ENCODE measurements at places on chromosomes 3 and 15.

GRCh38 chr3:158165730-158166129, 55.8 kb downstream of the RSRC1 start:
- no peak for DNase-seq

DNA sequence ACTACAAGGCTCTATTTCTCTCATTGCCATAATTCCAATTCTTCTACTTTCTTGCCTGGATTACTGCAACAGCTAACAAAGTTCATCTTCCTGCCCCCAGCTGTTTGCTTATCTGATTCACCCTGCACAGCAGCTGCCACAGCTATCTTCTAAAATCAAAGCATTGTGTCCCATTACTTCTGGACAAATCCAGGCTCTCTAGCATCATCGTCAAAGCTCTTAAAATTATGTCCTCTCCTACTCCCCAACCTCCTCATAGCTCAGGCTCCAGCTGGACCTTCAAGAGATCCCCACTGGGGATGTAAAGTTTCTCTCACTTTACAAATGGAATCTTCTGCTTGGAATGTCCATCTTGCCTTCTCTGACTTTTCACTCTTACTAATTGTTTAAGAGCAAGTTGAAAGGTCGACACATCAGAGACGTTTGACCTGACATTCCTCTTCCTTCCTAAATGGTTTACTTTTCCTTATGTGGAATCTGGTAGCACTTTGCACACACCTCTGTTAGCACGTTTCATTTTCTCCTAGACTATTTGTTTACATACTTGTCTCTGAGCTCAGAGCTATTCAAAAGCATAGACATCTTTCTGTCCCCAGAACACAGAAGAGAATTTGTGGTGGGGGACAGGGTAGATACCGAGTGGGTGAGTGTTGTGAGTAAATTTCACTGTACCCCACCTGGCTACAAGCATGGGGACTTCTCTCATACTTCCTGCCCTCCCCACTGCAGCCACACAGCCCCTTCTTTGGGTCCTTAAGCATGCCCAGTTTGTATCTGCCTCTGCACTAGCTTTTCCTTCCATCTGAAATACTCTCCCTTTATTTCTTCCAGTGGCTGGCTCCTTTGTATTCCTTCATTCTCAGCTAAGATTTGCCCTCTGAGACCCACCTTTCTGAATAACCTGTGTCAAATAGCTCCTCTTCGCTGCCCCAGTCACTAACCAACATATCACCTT, 77.9 kb downstream of the SERPINI1 start:
- DNase-seq: no peak

DNA sequence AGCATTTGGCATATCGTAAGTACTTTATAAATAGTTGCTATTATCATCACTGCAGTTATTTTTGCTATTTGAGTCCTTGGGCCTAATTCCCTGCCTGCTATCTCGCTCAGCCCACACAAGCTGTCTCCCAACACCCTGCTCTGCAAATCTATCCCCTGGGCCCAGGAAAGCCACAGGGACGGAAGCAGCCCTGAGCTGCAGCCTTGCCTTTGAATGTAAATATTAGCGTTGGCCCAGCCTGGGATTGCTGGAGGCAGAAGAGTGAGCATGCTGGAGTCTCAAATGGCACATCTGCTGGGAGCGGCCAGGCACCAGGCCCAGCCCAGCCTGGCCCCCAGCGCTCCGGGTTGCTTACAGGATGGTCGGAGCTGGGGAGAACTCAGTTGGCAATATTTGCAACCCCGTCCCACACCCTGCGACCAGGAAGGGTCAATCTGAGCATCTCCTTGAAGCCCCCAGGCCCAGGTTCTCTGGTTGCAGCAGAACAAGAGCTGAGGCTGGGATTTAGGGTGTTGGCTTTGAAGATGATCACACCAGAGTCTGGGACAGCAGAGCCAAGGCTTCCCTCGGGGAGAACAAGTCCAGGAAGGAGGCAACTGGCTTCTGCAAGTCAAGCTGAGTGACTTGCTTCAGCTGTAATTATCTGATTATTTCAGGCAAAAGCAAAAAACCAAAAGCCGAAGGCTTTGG, 529.6 kb downstream of the SHQ1 start:
- DNase-seq: no peak

DNA sequence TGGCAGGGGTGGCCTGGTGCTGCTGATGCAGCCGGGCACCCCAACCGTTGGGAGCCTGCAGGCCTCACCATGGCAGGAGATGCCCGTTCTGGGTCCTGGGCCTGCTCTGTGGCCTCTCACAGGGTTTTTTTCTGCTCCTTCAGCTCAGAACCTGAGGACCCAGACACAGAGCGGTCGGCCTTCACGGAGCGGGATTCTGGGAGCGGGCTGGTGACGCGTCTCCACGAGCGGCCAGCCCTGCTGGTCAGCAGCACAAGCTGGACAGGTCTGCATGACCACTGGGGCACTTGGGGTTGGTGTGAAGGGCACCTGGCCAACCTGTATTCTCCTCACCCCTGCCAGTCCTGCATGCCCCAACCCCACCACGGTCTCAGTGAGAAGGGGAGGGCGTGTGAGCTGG, 10.3 kb downstream of the ALG1L2 start:
- DNase-seq: no peak

DNA sequence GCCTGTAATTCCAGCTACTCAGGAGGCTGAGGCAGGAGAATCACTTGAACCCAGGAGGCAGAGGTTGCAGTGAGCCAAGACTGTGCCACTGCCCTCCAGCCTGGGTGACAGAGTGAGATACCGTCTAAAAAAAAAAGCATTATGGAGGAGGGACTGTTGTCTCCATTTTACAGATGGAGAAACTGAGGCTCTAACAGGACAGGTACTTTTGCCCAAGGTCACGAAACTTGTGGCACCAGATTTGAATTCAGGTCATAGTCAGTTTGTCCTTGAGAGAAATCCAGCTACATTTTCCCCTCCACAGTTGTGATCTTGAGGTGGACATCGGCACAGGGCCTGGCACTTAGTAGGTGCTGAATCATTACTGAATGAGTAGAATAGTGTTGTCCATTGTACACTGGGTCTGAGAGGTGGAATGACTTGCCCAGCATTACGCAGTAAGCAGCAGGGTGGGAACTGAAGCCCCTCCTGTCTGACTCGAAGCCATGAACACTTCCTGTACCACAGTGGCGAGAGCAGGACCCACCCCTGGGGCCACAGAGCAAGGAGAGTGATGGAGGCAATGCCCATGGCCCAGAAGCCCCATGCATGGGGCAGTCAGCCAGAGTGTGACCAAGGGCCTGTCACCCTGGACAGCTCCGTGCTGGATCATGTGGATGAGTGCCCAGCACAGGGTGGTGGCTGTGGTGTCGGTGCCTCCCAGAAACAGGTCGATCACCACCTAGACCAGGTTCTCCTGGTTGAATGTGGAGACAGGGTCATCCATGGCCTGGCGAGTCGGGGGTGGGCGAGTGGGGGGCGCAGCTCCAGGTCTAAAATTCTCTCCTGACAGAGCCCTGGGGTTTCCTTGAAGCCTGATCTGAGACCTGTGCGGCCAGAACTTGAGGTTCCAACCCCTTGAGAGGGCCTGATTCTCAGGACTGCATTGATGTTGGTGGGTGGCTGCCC, 20.4 kb upstream of the PARL start:
- DNase-seq: no peak

- no peak for DNase-seq
These were observed 48.5 kb downstream of the LINGO1 start for GRCh38 chr15:77584201-77584600.

DNA sequence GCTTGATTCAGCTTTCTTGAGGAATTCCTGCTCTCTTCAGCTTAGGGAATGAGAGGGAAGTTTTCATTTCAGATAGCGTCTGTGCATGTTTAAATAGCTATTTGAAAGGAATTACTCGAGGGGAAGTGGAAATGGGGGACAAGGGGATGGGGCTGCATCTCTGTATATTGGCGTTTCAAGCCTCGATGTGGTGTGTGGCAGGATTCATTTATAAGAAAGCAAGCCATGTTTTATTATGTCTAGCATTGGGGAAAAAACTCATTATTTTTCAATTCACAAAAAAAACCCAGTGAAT, 1.0 kb downstream of the ATP2C1 start:
- no peak for DNase-seq

DNA sequence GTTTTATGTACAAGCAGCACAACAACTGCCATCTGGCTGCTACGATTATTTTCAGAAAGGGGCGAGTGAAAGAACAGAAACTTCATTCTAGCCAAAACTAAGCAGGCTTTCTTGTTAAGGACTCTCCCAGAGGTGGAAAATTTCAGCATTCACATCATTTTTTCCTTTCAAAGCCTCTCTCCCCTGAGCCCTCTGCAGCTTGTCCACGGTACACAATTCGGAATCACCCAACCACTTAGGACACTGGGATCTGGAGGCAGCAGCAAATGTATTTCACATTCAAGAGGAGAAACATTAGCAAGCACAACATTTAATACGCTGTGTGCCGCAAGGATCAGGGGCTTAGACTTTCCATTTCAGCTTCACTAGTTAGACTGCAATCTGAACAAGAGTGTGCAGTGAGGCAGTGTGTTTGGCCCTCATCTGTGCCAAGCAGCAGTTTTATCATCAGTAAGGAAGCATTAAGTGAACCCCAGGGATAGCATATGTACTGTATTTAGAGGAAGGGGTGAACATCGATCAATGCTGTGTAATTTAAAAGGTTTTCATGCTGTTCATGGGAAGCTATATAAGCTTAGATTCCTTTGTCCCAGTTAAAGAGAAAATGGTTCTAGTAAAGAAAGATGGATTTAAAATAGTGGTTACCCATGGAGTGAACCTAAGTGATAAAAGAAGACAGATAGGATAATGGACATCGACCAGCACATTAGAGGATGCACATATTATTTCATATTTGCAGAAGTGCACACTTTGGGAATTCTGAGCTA, 504.9 kb downstream of the TBL1XR1 start:
- no peak for DNase-seq

GRCh38 chr15:73108676-73109075, 56.4 kb downstream of the NEO1 start:
- no peak for DNase-seq

GRCh38 chr3:95327478-95327877, 1264.6 kb downstream of the NSUN3 start:
- no peak for DNase-seq
